ENCODE measurements at places on chromosomes 7 and 10.

DNA sequence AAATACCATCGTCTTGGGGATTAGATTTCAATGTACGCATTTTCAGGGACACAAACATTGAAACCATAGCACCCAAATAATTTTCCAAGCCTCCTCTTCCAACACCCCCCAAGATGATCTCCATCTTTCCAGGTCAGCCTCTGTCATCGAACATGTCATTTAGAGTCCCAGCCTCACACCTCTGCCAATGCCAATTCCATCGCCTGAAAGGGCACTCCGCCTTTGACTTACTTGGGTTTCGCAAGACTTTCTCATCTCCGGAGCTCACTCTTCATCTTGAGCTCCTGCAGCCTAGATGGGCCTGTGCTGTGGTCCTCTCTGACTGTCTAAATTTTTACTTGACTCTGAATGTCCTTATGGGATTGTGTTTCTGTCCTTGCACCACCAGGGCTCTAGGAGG lies 10.4 kb upstream of the FAM241B start:
- DNase-seq = no peak

DNA sequence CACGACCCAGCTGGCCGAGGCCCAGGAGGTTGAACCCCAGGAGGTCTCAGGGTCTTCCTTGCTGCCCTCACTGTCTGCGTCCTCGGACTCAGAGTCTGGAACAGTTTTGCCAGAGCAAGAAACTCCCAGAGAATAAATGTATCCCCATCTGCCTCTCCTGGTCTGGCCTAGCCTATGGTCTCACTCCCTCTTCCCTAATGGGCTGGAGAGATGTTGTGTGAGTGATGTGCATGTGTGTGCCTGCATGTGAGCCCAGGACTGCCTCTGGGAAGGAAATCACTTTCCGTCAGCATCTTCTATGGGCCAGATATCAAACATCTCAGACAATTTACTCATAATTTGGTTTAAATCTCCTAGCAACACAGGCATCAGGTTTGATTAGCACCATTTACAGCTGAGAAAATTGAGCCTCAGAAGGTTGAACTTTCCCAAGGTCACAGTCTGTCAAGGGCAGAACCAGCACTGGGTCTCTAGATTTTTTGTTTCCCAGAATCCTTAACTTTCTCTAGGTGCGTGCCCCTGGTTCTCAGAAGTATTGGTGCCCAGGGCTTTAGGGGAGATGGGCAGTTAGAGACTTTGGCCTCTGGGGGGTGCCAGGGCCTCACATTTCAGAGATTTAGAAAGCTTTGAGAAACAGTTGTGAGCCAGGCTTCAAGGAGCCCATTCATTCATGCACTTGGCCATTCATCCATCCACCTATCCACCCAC lies 4.9 kb downstream of the TMEM270 start:
- no peak for DNase-seq

DNA sequence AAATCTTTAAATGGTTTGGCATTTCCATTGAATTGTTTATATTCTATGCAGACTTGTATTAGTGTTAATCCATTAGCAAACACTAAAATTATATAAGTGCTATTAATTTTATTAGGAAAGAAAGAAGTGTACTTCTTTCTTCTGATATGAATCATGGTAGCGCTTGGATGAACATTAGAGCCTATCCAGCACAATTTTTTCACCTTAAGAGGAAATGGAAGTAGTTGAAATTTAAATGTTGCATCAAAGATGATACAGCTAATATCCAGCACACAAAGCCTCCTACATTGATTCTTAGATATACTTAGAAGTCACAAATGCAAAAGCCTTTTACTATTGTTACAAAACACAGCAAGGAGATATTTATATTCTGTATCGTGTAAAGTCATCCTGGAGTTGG lies 174.5 kb downstream of the AHR start:
- DNase-seq = no peak

DNA sequence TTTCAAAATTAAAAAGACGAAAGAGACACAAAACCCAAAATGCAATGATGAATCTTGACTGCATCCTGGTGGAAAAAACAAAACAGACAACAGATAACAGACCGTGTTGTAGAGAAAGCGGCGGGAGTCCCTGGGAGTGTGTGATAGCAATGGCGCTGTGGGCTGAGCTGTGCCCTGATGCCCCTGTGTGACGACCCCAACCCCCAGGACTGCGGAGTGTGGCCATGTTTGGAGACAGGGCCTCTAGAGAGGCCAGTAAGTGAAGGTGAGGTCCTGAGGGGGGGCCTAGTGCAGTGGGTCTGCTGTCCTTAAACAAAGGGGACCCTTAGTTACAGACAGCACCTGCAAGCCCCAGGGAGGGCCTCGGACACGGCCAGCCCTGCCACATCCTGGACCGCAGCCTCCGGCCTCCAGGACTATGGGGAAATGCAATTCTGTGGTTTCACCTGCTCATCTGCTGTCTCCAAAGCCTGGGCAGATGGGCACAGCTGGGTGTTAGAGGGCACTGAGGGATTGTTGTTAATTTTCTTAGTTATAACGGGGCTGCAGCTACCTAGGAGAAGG lies 277.7 kb downstream of the DNAJB6 start:
- no peak for DNase-seq

- no peak for DNase-seq
These were observed 41.4 kb downstream of the NEURL1 start for GRCh38 chr10:103534621-103535498.

DNA sequence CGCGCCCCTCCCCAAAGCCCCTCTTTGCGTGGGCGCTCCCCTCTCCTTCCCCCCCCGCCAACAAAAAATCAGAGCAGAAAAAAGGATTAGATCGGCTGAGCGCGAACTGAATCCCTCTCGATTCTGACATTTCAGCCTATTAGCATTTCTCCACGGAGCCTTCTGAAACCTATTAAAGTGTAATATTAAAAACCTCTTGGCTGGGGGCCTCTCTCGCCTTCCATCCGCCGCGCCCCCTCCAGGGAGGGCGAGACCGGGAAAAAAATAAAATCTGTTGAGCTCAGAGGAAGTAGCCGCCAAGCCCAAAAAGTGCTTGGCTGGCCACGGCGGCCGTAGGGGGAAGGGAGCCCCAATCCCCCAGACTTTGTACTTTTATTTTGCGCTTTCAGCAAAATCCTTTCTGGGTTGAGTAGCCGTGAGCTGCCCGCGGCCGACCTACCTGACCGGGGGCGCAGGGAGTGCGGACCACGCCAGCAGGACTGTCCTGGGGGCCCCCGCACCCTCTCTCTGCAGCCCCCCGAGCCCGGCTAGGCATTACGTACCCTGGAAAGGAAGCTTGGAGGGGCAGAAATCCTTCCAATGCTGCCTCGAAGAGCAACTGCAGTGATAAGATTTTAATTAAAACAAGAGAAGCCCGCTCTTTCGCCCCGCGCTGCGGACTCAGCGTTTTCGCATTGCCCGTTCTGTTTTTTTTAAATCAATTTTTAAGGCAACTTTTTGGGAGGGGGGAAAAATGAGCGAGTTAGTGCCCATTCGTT lies 1.3 kb upstream of the TNRC18 start:
- no peak for DNase-seq

DNA sequence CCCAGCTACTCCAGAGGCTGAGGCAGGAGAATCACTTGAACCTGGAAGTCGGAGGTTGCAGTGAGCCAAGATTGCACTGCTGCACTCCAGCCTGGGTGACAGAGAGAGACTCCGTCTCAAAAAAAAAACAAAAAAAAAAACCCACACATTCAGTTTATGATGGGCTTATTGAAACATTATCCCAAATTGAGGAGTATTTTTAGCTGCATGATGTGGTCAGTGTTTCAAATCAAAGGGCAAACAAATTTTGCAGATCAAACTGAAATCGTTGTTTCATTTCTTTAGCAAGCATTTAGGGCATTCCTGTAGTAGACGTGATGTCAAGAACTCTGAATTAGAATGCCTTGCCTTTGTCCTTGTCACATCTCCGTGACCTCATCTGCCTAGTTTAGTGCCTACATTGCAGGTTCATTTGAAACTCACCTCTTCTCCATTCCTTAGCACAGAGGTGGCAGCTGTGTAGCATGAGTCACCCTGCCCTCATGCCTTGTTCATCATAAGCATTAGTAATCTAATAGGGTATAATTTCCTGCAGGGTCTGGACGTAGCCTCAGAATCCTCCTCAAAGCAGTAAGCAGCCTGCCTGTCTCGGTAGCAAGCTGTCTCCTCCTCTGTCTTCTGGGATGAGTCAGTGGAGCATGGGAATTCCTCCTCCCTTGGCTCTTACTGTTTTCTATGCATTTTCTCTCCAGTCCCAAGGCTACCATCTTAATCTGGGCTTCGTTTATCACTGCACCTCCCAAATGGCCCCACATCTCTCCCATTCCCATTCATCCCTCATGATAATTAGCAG lies 73.8 kb downstream of the CUL1 start:
- DNase-seq = no peak

Measured in stimulated activated CD8-positive, alpha-beta memory T cell treated with anti-CD3 and anti-CD28 coated beads, Interleukin-15, amount 100 ng/mL, for 24 hours (primary cell).